ENCODE measurements at places on chromosomes 3 and 15.

- DNase-seq, result peak; percentile 51
Observed at GRCh38 chr15:90184119-90184785, 16.9 kb upstream of the SEMA4B start.

GRCh38 chr15:24054547-24055245 is 367.6 kb upstream of the NDN start:
- no peak for DNase-seq

DNA sequence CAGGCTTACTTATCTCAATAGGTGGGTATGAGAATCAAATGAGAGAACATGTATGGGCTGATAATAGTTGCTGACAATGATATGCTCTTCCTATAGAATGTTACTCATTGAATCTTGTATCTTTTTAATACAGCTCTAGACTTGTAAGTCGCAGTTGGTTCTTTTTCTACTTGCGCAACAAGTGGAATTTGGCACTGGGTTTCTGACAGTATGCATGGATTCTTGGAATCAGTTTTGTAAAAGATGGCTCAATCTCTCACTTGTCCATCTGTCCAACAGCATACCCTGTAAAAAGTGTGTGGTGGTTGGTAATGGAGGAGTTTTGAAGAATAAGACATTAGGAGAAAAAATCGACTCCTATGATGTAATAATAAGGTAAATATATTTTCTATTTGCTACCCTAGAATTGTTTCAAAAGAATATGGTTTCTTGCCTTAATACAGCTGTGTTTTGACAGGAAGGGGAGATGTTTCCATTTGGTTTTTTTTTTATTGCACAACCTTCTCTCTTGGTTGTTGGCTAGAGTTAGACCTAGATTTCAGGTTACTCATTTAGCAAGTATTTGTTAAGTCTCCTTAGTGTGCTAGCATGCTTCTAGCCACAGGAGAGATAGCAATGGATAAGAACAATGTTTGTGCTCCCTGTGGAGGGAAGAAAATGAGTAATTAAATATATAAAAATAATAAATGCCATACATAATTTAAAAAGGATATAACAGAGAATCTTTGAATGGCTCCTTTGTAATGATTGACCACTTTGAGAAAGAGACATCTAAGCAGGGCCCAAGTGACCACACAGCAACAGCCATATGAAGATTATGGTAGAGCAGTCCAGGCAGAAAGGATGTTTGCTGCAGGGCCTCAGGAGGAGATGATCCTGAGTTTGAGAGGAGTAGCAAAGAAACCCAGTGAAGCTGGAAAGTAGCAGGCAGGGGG is 21.8 kb downstream of the ST3GAL6 start:
- no peak for DNase-seq

- DNase-seq, result no peak
Observed at GRCh38 chr3:45646051-45646585, 43.1 kb upstream of the SACM1L start.

GRCh38 chr3:94778289-94778688 is 715.4 kb downstream of the NSUN3 start:
- no peak for DNase-seq

- DNase-seq, result no peak
Observed at GRCh38 chr3:158167737-158168557, 58.1 kb downstream of the RSRC1 start.

DNA sequence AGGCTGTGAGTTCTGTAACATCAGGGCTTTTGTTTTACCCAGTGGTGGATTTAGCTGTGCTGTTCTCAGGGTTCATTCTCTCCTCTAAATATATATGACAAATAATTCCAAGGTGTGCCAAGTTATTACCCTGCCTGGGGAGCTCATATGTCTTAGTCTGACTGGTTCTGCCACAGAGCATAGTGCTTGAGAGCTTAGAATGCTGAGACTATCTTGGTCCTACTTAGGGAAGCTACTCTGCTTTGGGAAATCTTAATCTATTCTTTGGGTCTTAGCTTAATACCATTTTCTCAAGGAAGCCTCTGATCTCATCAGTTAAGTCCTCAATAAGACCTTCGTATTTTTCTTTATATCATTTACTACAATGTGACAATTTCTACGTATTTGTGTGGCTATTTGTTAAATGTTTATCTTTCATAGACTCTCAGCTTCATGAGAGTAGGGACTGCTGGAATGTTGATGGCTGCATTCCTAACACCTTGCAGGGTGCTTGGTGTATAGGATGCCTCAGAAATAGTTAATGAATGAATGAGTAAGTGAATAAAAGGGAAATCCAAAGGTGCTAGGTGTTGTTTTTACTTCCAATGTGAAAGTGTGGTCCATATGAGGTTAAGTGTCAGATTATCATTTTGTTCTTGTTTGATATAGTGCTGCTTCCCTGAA is 1.8 kb downstream of the OTOL1 start:
- no peak for DNase-seq

DNA sequence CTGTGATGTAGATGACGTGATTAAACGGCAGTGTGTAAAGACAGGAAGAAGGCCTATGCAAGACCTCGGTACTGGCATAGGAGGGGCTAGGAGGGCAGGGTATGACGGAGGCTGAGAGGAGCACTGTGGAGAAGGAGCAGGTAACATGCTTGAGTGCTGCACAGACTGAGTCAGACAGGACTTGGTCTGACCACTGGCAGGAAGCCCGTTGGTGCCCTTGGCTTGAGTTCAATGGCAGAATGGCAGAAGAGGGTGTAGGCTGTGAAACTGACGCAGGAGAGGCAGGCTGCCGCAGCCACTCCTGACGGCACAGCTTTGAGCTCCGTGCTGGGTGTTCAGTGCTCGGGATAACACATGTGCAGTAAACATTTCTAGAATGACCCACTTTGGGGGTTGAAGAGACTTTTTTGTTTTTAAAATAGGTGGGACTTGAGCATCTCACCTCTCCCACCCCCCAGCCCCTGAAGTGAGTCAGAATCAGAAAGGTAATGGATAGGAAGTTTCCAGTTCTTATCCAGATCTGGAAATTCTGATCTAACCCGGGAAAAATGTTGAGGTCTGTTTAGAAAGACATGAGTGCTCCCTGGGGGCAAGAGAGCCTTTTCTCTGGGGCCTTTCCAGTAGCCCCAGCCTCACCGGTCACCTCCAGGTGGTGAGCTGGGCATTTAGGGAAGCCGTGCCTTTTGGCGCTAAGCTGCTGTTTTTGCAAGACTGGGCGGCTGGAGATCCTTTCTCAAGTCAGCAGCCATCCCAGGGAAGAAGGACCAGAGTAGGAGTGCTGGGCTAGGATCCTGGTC is 126.4 kb downstream of the RPLP1 start:
- no peak for DNase-seq

GRCh38 chr15:31374489-31374888 is 47.9 kb downstream of the KLF13 start:
- DNase-seq, result no peak

GRCh38 chr3:64225695-64226499 is 631 bp upstream of the PRICKLE2 start:
- peak; percentile 12 for DNase-seq

DNA sequence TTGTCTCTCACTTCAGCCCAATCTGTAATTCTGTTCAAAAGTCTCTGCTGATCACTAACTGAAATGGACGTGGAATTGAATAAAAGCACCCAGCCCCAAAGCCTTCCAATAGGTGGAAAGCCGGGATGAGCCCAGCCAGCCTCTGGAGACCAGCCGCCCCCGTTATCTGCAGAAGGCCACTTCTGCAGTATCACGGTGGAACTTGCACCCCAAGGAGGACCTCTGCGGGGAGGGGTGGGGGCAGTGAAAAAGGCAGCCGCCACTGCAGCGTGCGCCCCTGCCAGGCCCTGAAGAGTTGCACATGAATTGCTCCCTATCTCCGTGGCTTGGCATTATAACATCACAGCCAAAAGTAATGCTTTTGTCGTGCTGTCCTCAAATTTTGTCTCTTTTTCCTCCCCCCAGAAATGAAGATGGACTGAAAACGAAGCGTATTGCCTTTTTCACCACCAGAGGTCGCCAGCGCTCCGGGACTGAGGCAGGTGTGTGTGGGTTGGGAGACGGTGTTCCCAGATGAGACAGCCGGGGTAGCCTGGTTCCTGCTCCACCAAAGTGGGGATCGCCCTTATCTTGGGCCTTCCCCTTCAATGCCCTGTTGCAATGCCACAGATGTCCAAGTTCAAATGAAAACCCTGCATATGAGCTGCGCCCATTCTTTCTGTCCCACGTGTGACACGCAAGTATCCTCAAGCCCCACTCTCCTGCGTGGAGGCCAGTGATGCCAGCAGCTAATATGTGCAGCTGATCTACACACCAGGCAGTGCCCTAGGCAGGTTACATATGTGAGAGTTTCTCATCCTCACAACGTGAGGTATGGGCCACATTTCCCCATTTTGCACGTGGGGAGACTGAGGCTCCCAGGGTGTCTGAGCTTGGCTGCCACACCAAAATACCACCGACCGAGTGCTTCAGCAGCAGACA is 96.0 kb downstream of the LRRK1 start:
- DNase-seq, result no peak

DNA sequence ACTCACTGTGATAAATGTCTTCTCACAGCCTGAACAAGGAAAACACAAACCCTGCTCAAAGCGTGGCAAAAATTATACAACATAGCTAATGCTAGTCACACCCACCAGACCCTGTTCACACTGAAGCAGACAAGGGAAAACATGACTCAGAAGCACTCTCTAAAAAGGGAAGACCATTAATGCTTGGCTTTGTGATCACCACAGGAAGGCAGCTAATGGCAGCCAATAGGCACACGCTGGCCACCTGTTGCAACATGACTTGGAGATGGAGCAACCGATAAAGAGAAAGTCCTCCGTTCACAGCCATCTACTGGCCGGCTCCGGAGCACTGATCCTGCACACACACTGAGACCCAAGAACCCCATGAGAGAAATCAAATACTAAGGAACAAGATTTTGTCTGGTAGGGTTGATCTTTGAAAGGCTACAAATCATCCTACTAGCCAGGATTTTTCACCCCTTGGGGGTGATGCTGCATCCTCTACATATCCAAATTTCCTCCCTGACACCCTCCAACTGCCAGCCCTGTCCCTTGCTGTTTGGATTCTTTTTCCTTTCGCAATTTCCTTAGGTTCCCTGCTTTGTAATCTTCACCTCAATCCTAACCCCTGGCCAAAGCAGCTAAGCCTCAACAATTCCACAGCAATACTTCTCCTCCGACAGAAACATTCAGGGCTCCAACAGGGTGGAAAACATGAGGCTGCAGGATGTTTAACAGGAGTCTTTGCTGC is 3.2 kb downstream of the ZXDC start:
- no peak for DNase-seq

- no peak for DNase-seq
Observed at GRCh38 chr3:57165641-57166040, 488 bp upstream of the IL17RD start.

DNA sequence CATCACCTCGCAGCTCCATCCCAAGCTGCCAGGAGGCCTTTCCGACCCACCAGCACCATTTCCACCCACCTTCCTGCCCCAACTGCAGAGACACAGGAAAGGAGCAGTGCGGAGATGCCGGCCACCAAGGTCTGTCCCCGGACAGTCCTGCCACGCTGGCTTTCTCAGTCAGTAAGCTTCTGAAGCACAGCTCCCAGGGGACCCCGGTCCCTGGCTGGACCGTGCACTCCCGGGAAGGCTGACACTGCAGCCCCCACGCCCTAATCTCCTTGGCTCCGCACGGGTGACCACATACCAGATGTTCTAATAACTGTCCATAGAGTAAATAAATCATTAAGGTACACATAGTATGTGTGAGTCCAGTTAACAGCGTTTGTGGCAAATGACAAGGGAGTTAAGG is 73.5 kb downstream of the VGLL4 start:
- DNase-seq, result no peak

GRCh38 chr15:74322558-74323180 is 44.8 kb downstream of the CYP11A1 start:
- peak; percentile 40 for DNase-seq

DNA sequence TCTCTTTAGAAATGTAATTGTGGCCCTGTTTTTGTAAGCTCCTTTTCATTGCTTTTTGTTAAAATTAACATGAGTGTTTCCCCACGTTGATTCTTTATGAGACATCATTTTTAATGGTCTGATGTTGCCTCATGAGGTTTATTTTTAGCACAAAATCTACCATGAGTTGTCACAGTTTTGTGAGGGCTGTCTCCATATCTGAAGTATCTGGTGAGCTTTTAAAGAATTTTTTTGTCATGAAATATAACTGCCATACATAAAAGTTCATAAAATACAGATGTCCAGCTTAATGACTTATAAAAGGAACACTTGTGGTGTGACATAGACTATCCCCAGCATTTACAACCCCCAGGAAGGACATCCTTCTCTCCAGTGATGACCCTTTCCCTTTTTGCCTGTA is 34.3 kb upstream of the CEMIP start:
- no peak for DNase-seq

GRCh38 chr3:128452678-128453275 is 13.9 kb downstream of the DNAJB8 start:
- DNase-seq, result no peak

GRCh38 chr3:38404286-38404685 is 49.4 kb upstream of the ACVR2B start:
- no peak for DNase-seq

GRCh38 chr15:39554746-39555387 is 26.0 kb upstream of the THBS1 start:
- no peak for DNase-seq

DNA sequence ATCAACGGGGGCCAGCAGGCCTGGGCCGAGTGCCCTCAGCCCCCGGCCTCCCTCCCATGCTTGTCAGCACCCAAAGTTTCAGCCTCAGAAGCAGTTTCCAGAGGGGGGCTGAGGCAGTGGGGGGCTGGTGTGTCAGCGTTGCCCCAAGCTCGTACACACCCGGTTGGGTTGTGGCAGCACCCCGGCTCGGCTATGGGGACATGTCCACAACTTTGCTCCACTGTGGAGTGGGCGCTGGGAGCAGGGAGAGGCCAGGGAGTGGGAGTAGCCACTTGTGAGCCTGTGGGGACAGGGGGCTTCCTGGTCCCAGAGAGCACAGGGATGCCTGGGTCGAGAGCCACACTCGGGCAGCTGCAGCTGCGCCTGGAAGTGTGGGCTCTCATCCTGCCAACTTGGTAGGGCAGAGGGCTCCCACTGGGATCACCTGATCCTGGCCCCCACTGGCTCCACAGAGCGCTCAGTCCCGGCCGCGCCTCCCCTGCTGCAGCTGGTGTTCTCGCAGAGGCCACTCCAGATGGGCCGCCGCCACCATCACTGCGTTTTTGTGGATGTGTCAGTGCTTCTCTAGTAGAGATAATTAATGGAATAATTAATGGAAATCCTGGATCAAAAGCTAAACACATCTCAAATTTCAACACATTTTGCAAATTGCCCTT is 75.1 kb downstream of the NR1D2 start:
- DNase-seq, result no peak

GRCh38 chr3:86968244-86968932 is 22.6 kb downstream of the VGLL3 start:
- DNase-seq, result no peak

Data from GM06990 (cell line).